ENCODE measurements at places on chromosomes 7 and 10.

GRCh38 chr7:127862525-127862924, 168.7 kb downstream of the LRRC4 start:
- DNase-seq, result no peak

- no peak for DNase-seq
These were observed 48.2 kb downstream of the PLEKHA8 start for GRCh38 chr7:30076411-30076810.

DNA sequence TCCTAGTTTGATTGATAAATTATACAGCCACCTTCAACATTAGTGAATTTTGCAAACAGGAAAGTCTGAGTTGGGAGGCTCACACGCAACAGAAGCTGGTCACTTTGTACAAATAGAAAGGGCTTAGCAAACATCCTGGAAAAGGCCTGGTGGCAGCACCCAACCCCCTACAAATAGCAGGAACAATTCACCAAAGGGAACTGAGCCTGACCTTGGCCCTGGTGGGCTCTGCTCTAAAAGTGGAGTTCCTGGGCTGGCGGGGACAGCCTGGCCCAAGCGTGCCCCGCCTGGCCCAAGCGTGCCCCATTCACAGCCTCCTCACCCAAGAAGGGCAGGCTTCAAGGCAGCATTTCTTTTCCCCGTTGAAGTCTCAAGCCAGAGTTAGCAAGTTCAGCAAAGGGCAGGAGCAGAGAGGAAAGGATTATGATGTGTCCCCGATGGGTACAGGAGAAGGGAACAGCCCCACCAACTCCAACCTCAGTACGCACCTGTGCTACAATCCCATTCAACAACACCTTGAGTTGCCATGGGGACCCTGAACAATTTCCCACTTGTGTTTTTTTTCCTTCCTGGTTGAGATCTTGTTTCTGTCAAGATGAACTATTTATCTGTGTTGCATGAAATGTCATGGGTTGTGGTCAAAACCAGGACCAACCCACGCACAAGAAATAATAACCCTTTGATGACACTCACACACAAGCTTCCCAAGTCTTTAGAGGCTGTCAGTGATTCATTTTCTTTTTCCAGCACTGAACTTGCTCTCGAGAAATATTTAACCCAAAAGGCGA, 43.4 kb downstream of the RGS10 start:
- no peak for DNase-seq

- no peak for DNase-seq
These were observed 52.6 kb upstream of the HECTD2 start for GRCh38 chr10:91357497-91357896.

- no peak for DNase-seq
These were observed 88.8 kb upstream of the ELMO1 start for GRCh38 chr7:37537439-37537838.

DNA sequence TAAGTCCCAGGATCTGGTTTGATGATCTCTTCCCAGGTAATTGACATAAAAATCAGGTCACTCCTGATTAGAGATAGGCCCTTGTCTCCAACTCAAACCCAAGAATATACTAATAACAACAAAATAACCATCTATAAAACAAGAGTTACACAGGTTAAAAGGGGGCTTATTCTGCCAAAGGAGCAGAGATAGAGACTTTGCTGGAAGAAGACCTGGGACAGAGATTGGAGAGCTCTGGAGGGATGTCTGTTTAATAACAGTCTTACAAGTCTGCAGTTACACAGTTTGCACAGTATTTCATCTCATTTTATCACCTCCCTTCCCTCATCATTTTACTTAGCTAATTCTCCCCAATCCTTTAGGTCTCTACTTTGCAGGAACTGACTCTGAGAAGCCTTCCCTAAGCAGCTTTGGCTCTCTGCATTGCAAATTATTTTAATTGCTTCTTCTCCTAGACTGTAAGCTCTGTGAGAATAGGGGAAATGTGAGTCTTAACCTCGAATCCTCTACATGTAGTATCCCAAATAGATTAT, 3.7 kb upstream of the ZNF438 start:
- no peak for DNase-seq

- DNase-seq, result peak; percentile 48
These were observed 24.9 kb upstream of the WDFY4 start for GRCh38 chr10:48659790-48660189.

DNA sequence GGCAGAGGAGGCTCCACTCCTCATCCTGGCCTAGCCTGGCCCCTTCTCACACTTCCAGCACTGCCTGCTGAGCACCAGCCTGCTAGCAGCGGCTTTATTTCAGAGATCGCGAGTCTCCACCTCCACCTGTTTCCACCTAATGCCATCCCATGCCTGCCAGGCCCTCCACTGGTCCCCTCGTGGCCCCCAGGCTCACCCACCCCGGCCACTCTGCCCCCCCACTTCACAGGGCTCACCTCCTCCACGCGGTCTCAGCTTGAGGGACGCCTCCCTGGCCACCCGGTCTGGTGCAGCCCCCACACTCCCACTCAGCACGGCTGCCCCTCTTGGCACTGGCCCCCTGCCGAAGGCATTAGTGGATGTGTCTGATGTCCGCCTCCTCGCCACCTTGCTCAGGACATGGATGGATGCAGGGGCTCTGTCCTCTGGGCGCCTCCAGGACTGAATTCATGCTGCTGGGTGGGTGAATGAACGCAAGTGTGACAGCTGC, 3.8 kb upstream of the NKX6-2 start:
- no peak for DNase-seq

DNA sequence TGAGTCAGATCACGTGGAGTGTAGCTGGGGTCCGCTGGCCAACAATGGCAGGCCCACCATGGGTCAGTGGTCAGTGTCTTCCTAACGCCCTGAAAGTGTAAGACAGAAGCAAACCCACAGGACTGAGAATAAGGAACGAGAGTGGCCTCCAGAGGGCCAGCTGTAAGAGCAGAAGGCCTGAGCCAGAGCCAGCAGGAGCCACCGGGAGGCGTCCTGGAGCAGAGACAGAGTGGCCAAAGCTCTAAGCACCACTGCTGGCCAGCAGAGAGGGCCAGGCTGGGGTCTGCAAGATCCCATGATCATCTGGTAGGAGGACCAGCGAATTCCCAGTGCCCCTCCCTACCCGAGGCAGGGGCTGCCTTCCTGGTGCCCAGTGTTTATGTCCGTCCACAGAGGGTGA, 9.2 kb downstream of the CCDC201 start:
- no peak for DNase-seq

DNA sequence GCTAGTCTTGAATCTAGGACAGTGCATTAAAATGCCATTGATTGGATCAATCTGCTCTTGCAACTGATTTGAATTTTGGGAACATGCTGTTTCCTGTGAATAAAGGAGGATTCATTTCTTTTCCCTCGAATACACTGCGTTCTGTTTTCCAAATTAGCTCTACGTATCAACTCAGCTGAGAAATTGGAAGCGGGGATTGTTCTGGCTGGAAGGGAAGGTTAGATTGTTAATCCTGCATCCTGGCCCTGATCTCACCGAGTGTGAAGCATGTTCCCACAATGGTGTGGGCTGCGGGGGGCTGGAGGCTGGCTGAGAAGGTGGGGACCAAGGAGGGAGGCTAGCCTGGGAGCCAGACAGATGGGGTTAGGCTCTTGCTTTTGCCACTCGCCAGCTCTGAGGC, 17.6 kb downstream of the HTRA1 start:
- no peak for DNase-seq

DNA sequence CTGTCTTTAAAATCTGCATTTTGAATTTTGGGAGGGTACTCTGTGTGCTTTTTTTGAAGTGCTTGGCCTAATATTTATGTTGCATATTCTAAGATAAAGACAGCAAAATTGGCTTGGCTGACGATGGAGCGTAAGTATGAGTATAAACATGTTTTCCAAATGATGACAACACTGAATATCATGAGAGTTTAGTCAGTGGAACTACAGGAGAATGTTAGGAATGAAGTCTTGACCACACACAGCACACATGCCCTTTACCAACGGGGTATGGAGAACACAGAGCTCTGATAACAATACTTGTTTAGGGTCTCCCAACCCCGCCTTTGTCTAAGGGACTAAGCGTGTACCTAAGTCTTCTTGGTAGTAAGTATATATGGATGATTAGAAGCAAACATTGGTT, 253.9 kb upstream of the FZD8 start:
- no peak for DNase-seq

GRCh38 chr7:67637023-67637358, 640.4 kb downstream of the TYW1 start:
- no peak for DNase-seq

DNA sequence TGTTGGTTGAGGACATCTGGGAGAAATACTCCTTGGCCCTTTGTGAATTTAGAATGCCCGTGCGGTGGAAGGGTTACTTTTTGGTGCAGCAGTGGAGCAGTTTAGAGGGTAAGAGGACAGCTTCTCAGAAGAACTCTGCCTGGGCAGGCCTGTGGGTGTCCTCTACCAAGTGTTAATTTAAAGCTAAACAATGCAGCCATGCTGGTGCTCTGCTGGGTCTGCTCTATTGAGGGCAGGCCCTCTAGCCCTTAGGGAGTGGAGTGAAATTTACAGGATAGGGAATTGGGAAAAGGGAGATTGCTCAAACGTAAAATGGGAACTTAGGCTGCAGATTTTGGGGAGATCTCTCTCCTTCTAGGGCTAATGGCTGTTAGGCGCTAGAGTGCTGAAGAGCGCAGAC, 22.1 kb downstream of the BLNK start:
- no peak for DNase-seq

- no peak for DNase-seq
These were observed 50.9 kb downstream of the KLF6 start for GRCh38 chr10:3734111-3734510.

GRCh38 chr7:130409067-130409711, 28.9 kb downstream of the CPA1 start:
- DNase-seq, result no peak

- no peak for DNase-seq
These were observed 194.6 kb upstream of the TMEM72 start for GRCh38 chr10:44716470-44717015.

DNA sequence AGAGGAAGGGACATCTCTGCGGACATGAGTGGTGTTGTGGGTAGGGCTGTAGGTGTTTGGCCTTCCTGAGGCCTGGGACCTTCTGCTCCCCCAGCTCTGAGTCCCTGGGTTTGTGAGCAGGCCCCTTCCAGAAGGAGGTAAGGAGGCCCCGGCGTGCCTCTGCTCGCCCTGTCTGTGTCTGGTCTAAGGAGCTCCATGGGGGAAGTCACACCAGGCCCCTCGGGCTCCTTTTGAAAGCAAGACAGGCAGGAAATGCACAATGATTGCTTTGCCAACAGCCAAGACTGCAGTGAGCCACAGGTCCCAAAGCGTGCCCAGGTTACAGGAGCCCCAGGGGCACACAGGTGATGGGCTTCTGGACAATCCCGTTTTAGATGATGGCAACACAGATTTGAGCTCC, 89.5 kb downstream of the FAM53B start:
- DNase-seq, result no peak

GRCh38 chr7:48251766-48252165, 80.5 kb downstream of the ABCA13 start:
- peak; percentile 37 for DNase-seq

- no peak for DNase-seq
These were observed 61.5 kb upstream of the PRR15 start for GRCh38 chr7:29502133-29502532.

DNA sequence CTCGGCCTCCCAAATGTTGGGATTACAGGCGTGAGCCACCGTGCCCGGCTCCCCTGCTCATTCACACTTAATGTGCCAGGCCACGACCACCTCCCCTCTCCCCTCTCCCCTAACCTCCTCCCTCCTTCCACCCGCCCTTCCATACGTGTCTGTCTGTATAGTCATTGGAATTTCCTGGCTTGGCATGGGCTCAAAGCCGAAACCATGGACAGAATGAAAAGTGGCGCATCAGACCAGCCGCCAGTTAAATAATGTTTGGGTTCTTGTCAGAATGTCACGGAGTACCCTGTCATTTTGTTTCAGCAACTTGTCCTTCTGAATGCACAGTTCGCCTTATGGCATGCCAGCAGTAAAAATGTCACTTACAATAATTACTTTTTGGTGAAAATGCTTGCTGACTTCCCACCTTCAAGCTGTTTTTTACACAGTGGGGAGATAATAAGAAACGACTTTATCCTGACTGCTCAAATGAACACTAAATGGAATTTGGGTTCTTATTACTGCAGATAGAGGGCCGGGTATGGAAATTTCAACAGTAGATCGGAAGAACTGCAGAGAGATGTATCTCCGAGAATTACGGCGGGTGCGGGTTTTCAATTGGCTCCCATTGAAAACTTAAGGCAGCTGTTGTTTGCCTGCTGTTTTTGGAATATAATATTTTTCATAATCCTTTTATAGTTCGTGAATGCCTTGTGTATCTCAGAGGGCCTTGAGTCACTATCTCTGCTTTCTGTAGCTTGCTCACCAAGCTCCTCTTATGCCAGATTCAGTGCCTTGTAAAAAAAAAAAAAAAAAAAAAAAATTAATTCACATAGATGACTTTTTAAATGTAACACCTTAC, 65.5 kb upstream of the SH2B2 start:
- DNase-seq, result no peak

DNA sequence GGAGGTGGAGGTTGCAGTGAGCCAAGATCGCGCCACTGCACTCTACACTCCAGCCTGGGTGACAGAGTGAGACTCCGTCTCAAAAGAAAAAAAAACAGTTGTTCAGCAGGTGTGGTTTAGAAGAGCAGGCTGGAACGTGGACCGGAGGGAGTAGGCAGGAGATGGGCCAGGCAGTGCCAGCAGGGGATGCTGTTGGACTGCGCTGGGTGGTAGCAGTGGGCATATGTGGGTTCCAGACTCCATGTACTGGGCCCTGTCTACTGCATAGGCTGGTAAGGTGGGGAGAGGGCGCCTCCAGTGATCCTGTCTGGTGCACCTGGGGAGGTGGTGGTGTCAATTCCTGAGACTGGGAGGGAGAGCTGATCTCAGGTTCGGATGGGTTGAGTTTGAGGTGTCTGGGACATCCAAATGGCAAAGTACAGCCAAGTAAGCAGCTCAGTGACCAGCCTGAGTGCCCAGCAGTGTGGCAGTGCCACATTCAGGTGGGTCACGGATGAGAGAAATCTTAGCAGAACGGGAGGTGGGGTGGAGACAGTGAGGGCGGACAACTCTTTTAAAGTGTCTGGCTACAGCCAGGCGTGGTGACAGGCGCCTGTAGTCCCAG, 25.9 kb downstream of the SFXN4 start:
- DNase-seq, result peak; percentile 44

- DNase-seq, result no peak
These were observed 40.4 kb downstream of the TAC1 start for GRCh38 chr7:97772045-97772901.

GRCh38 chr7:27923642-27923980, 183.6 kb downstream of the TAX1BP1 start:
- no peak for DNase-seq

Measured in GM10248 (cell line).